ENCODE measurements at places on chromosomes 16 and 17.

DNA sequence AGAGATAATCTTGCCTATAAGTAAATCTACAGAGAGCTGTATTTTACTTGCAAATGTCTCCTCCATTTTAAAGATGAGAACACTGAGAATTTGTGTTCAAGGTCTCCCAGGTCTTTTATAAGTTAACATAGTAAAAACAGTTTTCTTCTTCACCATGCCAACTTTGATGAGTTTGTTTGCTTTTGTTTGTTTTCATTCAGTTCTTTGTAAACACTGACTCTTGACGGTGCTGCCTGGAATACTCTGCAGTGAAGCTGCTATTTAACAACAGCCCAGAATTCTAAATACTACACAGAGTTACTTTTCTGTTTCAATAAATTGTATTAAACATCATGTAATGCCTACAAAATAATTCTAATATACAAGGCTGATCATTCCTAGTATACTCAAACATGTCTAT is 41.4 kb upstream of the PITPNM3 start:
- no peak for DNase-seq

- DNase-seq, result no peak
Measured at GRCh38 chr16:7731141-7731540, 398.5 kb downstream of the RBFOX1 start.

- DNase-seq, result no peak
Measured at GRCh38 chr17:27353033-27353460, 59.1 kb downstream of the WSB1 start.

DNA sequence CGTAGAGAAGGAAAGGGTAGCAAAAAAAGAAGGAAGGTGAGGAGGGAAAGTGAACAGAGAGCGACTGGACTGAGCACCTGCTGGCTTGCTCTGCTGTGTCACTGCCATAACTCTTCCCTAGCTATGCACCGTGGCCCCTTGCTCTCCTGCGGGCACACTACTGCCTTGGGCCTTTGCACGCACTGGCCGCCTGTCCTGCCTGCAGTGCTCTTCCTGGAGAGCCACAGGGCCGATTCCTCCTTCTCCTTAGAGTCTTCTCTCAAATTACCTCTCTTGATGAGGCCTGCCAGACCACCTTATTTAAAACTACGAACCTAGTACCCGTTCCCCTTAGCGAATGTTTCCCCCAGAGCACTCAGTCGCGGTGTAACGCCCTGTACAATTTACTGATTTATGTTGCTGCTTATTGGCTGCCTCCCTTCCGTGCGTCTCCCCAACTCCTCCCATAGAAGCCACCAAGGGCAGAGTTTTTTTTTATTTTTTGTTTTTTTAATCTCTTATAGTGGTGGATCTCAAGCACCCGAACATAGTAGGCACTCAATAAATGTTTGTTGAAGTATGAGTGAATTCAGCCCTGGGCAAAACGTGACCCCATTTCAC is 70.3 kb downstream of the RAI1 start:
- peak; percentile 94 for DNase-seq

DNA sequence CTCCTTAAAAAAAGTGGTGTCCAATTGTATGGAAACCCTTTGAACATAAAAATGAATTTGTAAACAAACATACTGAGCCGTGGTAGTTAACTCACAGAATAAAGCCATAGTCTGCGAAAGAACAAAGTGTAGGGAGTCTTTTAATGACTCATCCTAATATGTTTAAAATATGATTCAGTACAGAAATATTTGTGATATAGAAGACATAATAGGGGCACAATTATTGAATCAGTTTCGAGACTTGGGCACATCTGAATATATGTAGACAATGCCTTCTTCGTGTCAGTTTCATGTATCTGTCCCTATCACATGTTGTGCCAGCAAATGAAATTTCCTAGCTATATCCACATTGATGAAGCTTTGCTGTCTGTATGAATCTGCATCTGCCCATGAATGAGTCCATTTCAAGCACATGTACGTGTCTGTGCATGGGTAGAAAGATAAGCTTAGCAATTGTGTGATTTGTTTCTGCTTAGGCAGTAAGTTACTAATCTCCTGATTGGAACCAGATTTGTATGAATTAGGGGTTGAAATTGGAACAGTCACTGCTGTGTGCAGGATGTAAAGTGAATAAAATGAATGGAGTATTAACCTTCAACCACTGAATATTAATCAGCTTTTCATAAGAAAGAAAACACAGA is 112.5 kb upstream of the SOX9 start:
- DNase-seq, result no peak

DNA sequence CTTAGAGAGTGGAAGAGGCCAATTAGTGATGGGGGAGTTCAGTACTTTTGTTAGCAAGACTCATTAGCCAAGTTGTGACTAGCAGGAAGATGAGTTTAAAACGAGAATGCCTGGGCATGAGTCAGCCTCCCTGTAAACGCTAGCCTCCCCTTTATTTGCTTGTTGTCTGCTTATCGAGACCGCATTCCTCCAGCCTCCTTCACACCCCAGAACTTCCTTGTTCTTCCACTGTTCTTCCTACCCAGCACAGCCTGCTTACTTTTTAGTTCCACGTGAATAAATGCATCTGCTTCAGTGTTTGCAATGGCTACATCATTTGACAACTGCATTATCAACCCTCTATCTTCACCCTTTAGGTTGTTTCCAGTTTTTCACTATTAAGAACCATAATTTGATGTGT is 20.2 kb upstream of the OR3A1 start:
- no peak for DNase-seq

GRCh38 chr17:67165201-67165600 is 79.8 kb downstream of the HELZ start:
- DNase-seq, result no peak

GRCh38 chr16:1469693-1470201 is 5.1 kb downstream of the CLCN7 start:
- no peak for DNase-seq

DNA sequence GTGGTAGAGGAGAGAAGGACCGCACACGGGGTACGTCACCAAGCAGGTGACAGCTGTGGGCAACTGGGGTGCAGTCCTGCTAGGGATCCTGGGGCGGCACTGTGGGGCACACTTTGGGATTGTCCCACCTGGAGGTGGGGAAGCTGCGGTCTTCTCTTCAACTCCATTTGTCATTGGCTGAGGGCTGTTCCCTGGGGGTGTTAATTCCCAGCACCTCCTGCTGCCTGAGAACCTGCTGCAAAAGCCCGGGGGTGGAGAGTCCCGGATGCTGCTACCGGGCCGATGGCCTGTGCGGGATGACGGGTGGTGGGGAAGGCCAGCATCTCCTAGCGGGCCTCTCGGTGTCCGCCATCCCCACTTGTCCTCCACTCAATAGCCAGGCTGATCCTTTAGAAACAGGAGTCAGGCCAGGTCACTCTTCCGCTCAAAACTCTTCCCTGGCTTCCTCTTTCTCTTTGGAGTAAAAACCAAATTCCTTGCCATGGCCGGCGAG is 100.2 kb downstream of the CYLD start:
- no peak for DNase-seq

DNA sequence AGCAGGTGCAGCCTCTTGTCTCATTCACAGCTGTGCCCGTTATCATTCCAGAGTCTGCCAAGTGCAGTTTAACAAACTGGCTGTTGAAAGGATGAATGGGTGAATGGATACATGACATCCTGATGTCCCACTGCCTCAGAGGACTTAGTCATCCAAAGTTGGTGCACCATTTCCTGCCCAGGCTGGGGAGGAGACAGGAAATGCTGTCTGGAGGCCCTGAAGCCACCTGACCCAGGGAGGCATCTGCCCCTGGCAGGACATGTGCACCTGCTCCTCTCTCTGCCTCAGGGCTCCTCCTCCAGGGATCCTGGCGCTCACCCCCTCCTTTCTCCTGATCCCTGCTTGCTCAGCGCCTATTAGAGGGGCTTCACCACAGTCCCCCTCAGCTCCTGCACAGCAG is 1.8 kb upstream of the CD300C start:
- no peak for DNase-seq
